Neural progenitor cell (in vitro differentiated cells): ENCODE measurements at places on chromosomes 11 and 22. TPM values are rescaled to one million over a fixed set of nuclear protein-coding genes. Genes with fewer than 3 reads are reported as not detected.

The PATE2 gene
- 0.24 TPM in 1 of 2 replicates, not detected in the other for total RNA-seq

The FAM111B gene
- 9.6 and 13.1 TPM in 2 replicates for total RNA-seq

DNA sequence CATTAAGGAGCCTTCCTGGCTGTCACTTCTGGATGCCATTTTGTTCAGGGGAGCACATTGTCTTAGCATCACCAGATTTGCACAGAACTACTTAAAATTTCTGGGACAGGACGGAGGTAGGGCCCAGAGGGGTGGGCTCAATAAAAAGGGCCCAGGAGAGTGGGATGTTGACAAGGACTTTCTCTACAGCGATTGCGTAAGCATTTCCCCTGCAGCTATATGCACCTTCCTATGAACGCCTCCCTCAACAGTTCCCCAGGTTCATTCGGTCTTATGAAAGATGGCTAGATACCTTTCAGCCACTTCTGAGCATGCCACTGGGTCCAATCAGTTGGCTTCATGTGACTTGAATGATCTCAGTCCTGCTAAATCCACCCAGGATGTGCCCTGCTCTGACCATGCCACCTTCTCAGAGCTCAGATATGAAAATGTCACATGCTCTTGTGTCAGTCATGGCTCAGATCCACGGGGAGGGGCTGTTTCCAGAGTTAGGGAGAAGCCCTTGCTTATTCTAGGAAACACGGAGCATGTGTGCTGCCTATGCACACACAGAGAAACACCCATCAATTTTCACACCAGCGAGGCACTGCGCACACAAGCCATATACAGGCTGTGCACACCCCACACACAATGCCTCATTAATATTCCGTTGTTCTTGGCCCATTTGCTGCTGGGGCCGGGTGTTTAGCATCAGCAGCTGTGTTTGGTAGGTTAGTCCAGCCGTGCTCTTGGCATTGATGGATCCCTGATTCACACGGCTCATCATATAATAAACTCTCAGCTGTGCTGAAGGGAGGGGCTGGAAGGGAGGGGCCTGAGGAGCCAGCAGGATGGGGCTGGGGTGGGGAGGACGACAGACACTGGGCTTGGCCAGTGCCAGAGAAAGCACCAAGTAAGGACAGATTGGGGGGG is 52.5 kb upstream of the NNMT start:
- DNase-seq = no peak

DNA sequence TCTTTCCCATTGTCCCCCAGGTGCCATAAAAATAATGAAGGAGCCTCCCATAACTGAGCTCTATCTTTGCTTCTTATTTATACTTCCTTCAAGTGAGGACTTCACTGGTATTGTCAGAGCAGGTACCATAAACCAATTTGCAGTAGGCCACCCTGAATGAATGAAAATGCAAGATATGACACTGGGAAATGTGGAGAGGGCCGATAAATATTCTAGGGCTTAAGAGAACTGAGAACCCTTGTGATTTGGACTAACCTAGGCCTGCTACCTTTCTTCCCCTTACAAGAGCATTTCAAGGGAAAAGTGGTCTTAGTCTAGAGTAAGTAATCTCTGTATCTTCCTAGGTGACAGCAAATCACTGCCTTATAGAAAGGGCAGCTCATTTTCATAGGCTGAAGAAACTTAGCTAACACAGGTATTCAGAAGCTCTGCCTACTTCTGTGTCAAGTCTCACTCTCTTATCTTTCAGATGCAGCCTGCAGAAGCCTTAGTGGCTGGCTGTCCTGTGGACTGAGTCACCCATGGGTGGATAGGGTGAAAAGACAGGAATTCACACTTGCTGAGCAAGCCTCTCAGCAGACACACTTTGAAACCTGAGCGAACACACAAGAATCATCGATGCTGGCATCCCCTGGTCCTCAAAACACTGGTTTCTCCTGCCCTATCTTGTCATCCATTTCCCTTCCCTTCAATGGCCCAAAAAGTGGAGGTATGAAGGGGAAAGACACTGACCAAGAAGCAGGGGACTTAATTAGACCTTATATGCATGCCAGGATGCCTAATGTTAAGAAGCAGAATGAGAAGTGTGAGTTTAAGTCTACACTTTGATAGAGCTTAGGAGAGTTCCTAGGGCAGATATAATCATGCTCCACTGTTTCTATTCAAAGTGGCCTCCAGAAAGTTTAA is 15.2 kb downstream of the NRIP3 start:
- DNase-seq = no peak

DNA sequence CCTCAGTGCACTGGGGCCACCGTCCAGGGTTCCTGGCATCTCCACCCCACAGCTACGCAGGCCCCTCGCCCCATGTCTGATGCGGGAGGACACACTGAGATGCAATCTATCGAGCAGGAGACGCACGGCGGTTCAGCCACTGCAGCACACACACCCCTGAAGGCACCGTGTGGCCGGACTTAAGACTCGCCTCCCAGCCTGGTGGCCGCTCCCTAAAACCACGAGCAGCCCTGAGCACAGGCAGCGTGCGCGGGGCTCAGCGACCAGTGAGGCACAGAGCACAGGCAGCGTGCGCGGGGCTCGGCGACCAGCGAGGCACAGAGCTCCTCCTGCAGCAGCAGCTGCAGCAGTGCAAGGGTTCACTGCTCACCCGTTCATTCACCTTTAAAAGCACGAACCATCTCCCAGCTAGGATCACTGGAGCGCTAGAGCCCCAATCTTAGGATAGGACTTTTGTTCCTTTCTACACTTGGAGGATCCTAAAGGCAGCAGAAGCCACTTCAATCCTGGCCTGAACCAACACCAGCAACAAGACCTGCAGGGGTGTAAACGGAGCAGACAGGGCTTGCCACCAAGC is 31.4 kb downstream of the TOLLIP start:
- DNase-seq = no peak

- no peak for DNase-seq
These were observed 29.6 kb downstream of the MARK2 start for GRCh38 chr11:63868399-63869064.
